ENCODE measurements at places on chromosomes 3 and 15.

DNA sequence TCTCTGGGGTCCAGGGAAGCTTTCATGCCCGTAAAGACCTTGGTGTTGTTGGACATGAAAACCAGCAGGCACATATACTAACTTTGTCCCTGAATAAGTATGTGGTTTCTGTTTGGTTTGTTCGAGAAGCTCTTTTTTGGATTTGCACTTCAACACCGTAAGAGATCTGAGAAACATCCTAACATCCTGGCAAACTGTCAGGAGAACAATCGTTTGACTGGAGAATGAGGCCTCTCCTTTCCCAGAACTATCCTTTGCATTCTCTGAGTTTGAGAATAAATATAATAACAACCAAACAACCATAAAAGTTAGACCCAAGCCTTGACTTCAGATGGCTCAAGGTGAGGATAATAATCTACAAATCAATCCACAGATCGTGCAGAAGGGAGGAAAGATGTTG is 230.4 kb upstream of the WNT5A start:
- H3K36me3 ChIP-seq = no peaks in the 10 kb centered on the region
- H3K27ac ChIP-seq = no peak overlapping the region
- no peaks in the 10 kb centered on the region for H3K4me1 ChIP-seq
- DNase-seq = no peak

- H3K36me3 ChIP-seq = no peaks in the 10 kb centered on the region
- no peaks in the 10 kb centered on the region for H3K27me3 ChIP-seq
- H3K27ac ChIP-seq = no peak overlapping the region
- H3K4me1 ChIP-seq = no peaks in the 10 kb centered on the region
- no peak for DNase-seq
These were observed 115.8 kb downstream of the NEK10 start for GRCh38 chr3:27253391-27253790.

DNA sequence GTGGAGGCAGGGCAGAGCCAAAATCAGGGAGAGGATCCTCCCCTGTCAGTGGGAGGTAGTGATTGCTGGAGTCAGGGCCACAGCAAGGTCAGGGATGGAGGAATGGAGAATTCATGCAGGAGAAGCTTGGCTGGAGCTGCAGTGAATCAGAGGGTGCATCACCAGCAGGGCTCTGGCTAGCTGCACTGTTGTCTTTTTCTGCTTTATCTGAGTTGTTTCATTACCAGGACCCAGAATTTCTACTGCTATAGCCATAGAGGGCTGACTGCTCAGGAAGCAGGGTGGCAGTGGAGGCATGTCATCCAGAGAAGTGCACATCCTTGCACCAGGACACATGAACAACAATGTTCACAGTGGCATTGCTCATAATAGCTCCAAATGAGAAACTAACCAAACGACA is 113.5 kb upstream of the GALNT15 start:
- H3K4me1 ChIP-seq = no peaks in the 10 kb centered on the region
- H3K4me3 ChIP-seq = no peak overlapping the region
- H3K27ac ChIP-seq = no peak overlapping the region

GRCh38 chr3:25695731-25696420 is 31.2 kb upstream of the TOP2B start:
- no peaks in the 10 kb centered on the region for H3K36me3 ChIP-seq
- no peaks in the 10 kb centered on the region for H3K27me3 ChIP-seq
- H3K4me1 ChIP-seq = no peaks in the 10 kb centered on the region

DNA sequence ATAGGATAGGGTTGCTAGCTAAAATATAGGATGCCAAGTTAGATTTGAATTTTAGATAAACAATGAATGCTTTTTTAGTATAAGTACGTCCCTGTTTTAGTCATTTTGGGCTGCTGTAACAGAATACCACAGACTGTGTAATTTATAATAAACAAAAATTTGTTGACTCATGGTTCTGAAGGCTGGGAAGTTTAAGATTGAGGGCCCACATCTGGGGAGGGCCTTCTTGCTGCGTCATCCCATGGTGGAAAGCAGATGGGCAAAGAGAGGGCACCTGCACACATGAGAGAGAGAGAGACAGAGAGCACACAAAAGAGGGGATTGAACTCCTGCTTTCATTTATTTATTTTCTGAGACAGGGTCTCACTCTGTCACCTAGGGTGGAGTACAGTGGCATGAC is 246.5 kb downstream of the EPHB1 start:
- H3K36me3 ChIP-seq = no peaks in the 10 kb centered on the region
- no peak overlapping the region for H3K27ac ChIP-seq
- H3K27me3 ChIP-seq = no peaks in the 10 kb centered on the region
- H3K4me1 ChIP-seq = no peaks in the 10 kb centered on the region

DNA sequence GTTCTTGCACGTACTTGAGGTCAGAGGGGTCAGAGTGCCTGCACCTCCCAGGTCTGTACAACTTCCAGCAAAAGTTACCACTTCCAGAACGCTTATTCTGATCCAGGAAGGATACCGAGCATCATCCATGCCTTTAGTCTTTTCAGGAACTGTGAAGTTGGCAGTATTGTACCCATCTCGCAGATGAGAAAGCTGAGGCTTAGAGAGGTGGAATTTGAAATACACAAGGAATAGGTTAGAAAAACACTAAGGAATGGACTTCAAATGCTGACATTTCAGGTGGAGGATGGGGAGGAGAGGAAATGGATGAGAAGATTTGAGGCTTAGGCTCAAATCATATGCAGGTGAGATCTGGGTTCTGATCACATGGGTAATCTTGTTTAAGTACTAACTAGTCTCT is 11.2 kb downstream of the ESYT3 start:
- no peaks in the 10 kb centered on the region for H3K27me3 ChIP-seq
- no peak for DNase-seq
- no peak overlapping the region for H3K4me3 ChIP-seq
- H3K36me3 ChIP-seq = no peaks in the 10 kb centered on the region
- no peaks in the 10 kb centered on the region for H3K4me1 ChIP-seq

- no peak overlapping the region for H3K27ac ChIP-seq
- H3K4me3 ChIP-seq = no peak overlapping the region
- DNase-seq = no peak
- H3K36me3 ChIP-seq = no peaks in the 10 kb centered on the region
These were observed 212.4 kb upstream of the TBC1D5 start for GRCh38 chr3:17954801-17955200.

Data from effector memory CD4-positive, alpha-beta T cell (primary cell).